Transverse colon (tissue), 4 donors: ENCODE measurements at places on chromosomes 5 and 9. TPM values are rescaled to one million over a fixed set of nuclear protein-coding genes. Genes with fewer than 3 reads are reported as not detected.

The ADRB2 gene
- 1.2 TPM for total RNA-seq

The ANXA2R gene
- 4.4 TPM for total RNA-seq

The SOWAHA gene
- total RNA-seq = 83.3 TPM

The EDIL3 gene
- total RNA-seq = 17.1 TPM

The PPIC gene
- total RNA-seq = 58.0 TPM

The SEMA6A gene
- total RNA-seq = 115 TPM

The BTF3 gene
- 396 TPM for total RNA-seq

The NOXA1 gene
- 53.9 TPM for total RNA-seq

The ZNF483 gene
- total RNA-seq = 2.2 TPM

The GABRP gene
- total RNA-seq = not detected

The TAF1L gene
- total RNA-seq = not detected

The SPINK4 gene
- 6.6 TPM for total RNA-seq

The ANKRD55 gene
- total RNA-seq = not detected

The PAIP2 gene
- 47.0 TPM for total RNA-seq

The PCDHB5 gene
- total RNA-seq = 1.1 TPM

The TEX48 gene
- not detected for total RNA-seq

The INSL6 gene
- not detected for total RNA-seq
